ENCODE measurements at places on chromosomes 1 and 21. TPM values are rescaled to one million over a fixed set of nuclear protein-coding genes. Genes with fewer than 3 reads are reported as not detected.

Gene CRYAA
- total RNA-seq, result not detected

DNA sequence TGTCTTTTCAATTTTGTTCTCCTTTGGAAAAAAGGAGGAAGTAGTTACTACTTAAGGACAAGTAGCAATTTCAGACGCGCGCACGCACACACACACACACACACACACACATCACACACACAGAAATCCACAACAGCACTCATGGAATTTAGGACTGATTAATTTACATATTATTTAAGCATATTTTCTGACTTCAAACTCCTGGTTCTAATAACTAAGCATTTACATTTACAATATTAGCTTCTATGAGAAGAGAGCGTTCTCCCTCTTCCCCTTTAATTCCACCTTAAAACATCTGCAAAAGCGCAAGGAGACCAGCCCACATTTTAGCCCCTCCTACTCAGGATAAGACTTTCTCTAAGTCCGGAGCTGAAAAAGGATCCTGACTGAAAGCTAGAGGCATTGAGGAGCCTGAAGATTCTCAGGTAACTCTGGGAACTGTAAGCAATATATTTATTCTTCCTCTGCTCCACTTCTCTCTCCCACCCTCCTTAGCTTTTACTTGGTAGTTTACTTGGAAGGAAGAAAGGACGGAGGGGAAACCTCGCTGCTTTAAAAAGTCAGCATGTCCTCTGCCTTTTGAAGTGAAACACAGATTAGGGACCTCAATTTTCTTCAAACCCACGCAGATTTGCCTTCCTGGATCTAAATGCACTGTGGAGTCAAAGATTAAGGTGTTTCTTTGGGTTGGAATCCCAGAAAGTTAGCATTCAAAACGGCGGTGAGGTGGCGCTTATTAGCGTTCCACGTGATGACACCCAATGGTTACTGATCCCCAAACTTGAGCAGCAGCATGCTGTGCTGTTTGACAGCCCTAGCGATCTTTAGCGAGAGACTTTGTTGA is at the start of gene PLA2G4A:
PLA2G4A (plus strand) TSS at position 339 of the 844 bp plus-strand sequence. CDS start 25,406 bp downstream, outside the sequence.
- H3K4me3 ChIP-seq, result peak within 1 kb of the TSS; percentile 74
- H3K36me3 ChIP-seq, result no peaks in the 10 kb centered on the region
- H3K27me3 ChIP-seq, result no peaks in the 10 kb centered on the region
- peaks cover 32% of the 10 kb centered on the region for H3K4me1 ChIP-seq

DNA sequence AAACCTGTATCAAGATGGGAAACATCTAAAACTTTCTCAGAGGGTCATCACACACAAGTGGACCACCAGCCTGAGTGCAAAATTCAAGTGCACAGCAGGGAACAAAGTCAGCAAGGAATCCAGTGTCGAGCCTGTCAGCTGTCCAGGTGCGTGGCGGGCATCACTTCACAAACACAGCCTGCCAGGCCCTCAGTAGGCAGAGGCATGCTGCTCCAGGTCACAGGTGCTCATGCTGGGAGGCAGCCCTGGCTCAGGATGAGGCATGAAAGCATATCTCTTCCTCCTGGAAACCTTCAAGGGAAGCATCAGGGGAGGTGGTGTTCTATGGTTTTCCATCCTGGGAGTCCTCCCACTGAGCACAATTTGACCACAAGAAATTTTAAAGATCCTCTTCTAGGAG is 6.3 kb downstream of the CD2 start:
- no peaks in the 10 kb centered on the region for H3K4me1 ChIP-seq
- H3K36me3 ChIP-seq, result no peaks in the 10 kb centered on the region
- no peak overlapping the region for H3K4me3 ChIP-seq
- no peak for DNase-seq

GRCh38 chr1:217564833-217565232 is 66.1 kb downstream of the GPATCH2 start:
- no peaks in the 10 kb centered on the region for H3K27me3 ChIP-seq
- DNase-seq, result no peak

GRCh38 chr1:175784831-175785230 is 41.4 kb upstream of the TNR start:
- no peak overlapping the region for H3K4me3 ChIP-seq
- H3K4me1 ChIP-seq, result no peaks in the 10 kb centered on the region
- no peaks in the 10 kb centered on the region for H3K36me3 ChIP-seq
- no peak for DNase-seq
- no peak overlapping the region for H3K27ac ChIP-seq

Gene CEP170
- 19.6 TPM for total RNA-seq

GRCh38 chr1:11880911-11881748 is 22.4 kb upstream of the NPPB start:
- H3K4me3 ChIP-seq, result no peak overlapping the region
- no peak for DNase-seq
- no peaks in the 10 kb centered on the region for H3K36me3 ChIP-seq
- H3K27ac ChIP-seq, result no peak overlapping the region
- H3K4me1 ChIP-seq, result peaks cover 18% of the 10 kb centered on the region

Gene AMIGO1
- total RNA-seq, result 25.7 TPM

All from stomach (tissue), 19 donors.